8988T (cell line): ENCODE measurements at places on chromosomes 16 and 17.

GRCh38 chr17:82186221-82186620 is 26.4 kb downstream of the CCDC57 start:
- no peak for DNase-seq

DNA sequence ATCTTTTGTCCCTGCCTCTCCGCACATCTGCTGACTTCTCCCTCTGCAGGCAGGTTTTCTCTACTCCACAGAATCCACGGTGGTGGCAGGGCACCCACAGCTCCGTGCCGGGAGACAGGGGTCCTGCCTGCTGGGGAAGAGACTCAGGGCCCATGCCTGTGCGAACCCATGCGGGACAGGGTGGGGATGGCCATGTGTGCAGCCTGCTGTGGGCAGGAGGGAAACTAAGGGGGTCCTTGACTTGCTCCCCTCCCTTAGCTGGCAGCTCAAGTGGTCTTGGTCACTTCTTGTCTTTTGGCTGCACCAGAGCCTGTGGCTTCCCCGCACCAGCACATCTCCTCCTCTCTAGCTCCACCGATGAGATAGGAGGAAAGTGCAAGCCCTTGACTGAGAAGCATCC is 69.8 kb downstream of the SLC5A11 start:
- no peak for DNase-seq

- DNase-seq: no peak
Observed at GRCh38 chr16:3513892-3514583, 13.2 kb downstream of the CLUAP1 start.

DNA sequence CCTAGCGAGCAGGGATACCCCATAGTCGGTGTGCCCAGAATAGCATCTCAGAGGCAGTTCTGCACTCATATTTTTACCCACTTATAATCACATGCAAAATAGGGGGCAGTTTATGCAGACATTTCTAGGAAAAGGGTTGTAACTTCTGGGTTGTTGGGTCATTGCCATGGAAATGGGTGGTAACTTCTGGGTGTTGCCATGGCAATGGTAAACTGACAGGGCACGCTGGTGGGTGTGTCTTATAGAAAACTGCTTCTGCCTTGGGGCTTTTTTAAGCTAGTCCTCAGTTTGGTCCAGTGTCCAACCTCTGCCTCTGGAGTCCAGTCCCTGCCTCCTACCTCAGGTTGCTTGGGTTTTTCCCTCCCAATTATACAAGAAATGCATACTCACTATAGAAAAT is 7.4 kb upstream of the SPAG9 start:
- no peak for DNase-seq

GRCh38 chr17:37261286-37261685 is 114.5 kb upstream of the C17orf78 start:
- DNase-seq: no peak

- DNase-seq: peak; percentile 96
Observed at GRCh38 chr17:4498461-4499397, at the start of gene SPNS2. SPNS2 (plus strand) TSS chr17:4498881; CDS start chr17:4499048, 167 bp downstream.

DNA sequence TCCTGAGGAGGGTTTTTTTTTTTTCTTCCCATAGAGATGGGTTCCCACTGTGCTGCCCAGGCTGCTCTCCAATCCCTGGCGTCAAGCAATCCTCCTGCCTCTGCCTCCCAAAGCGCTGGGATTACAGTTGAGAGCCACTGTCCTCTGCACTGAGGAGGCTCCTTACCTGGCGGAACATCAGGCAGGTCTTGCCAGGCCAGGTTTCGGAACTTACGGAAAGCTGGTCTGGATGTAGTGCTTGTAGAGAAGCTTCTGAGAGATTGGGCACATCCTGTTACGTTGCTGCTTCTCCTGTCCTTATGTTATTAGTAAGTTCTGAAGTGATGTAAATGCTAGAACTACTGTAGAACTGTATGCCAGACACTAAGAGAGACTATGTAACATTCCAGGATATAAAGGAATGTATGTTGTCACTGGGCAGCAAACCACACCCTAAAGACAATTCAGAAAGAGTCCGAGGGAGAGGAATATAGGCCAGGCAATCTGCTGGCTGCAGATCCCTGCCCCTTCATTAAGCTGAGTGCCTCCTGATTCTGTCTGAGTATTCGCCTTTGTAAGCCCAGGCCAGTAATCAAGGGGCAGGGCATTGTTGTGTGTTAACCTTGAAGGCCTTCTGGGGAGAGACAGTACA is 21.1 kb downstream of the ETV4 start:
- DNase-seq: no peak
